H1 (cell line): ENCODE measurements at places on chromosomes 12 and 14.

DNA sequence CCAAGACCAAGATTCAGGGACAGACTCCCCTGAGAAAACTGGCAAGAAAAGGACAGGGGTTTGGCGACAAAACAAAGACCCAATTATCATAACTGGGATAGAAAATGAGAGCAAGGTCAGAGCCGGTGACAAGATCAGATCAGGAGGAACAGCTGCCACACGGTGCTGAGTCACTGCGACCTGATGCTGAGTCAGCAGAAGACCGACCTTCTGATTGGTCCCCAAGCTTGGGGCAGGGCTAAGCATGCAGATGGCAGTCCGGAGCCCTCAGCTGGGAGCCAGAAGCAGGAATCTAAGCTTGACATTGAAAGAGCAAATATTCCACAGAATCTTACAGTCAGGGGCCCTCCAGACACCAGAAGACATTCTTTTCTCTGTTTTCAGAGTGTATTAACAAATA, 19.1 kb upstream of the ARMH4 start:
- peak; percentile 83 for DNase-seq

GRCh38 chr14:64554556-64554955, 4.8 kb downstream of the PPP1R36 start:
- no peak for DNase-seq

DNA sequence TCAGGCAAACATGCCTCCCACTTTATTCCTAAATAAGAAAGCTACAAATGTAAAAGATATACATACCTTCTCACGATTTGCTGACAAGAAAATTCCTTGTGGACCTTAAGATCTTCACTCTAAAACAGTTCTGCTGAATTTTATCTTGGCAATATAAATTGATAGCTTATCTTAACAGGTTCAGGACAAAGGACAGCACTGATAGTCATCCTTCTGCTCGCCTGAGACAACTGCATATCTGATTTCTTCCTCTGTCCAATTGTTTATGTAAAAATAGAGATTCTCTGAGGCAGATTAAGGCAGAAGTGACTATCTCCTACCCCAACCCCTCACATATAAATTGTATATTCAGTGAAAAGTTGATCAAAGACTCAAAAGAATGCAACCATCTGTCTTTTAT, 44.9 kb downstream of the CAPZA3 start:
- DNase-seq: no peak

GRCh38 chr12:75525263-75525662, 13.9 kb upstream of the KRR1 start:
- DNase-seq: no peak

- DNase-seq: no peak
Measured at GRCh38 chr14:82565825-82566224, 1032.2 kb upstream of the SEL1L start.

DNA sequence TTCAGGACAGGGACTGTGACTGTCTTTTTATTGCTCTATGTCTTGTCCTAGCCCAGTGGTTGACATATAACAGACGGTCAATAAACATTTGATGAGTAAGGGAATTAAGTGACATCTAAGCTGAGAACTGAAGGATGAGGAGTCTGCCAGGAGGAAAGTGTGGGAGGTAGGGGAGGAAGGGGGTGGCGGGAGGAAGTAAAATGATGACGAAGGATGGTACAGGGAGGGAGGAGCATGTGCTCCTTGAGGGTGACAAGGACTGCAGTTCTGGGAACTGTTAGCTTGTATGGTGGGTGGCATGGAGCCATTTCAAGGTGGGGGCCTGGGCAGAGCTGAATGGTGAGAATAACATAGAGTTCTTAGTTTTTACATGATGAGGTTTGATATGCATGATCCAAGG, 64.4 kb downstream of the RGS6 start:
- no peak for DNase-seq

DNA sequence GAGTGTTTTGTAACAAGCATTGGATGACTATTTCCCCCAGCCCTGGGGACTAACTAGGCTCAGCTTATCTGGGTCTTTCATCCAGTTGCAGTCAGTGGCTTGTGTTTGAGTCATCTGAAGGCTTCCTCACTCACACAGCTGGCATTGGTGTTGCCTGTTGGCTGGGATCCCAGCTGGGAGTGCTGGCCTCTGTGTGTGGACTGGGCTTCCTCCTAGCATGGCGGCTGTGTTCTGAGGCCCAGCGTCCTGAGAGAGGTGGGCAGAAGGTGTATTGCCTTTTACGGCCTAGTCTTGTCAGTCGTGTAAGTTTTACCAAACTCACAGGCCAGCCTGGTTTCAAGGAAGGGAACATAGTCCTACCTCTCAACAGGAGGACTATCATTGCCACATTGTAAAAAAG, 28.3 kb upstream of the PPP2R5C start:
- no peak for DNase-seq

- DNase-seq: no peak
Measured at GRCh38 chr12:113408756-113409298, 5.1 kb upstream of the SDS start.

DNA sequence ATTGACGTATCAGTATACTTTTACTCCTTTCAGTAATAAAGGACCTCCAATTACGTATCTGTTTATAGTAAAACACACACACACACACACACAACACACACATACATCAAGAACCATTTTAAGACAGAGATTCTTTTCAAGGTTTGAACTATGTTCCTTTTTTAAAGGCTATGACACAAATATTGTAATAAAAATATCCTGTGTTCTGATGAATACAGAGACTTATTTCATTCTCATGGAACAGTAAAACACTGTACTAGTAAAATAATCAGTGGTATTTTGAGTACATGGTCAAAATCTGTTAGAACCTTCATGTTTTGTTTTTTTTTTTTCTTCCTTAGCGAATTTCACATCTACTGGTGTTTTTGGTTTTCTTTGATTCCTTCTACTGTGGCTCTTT, 7.6 kb downstream of the FLRT2 start:
- no peak for DNase-seq

DNA sequence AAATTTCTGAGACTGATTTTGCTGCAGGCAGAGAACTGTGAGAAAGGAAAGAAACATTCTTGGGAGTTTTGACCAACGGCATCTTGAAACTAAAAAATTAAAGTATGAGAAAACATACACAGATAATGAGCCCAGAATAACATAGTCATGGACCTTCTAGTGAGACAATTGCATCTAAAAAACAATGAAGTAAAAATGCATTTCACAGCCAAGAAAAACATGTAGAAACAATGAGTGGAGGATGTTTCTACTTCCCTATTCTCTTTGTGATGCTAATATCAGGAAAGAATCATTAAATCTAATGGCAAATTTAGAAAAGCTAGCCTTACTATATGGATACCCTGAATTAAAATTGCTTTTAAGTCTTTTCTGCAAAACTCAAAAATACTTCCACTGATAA, 12.2 kb upstream of the PLEKHG7 start:
- DNase-seq: no peak

DNA sequence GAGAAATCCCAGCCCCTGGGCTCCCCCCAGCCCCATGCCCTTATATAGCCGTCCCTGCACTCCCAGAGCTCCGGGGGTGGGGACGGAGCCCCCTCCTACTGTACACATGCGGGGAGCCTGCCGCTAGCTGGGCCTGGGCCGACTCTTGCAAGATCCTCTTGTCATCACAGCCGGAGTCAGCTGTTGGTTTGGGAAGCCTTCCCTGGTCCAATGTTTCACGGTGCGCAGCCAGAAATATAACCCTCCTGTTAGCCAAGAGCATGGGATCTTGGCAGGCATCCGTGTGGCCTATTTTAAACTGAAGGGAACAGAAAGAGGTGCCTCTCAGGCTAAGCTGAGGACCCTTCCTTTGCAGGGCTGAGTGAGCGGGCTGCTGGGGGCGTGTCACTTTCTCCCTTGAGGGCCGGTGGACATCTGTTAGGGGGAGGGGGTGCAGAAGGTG, 175.3 kb downstream of the TSPAN9 start:
- DNase-seq: no peak

DNA sequence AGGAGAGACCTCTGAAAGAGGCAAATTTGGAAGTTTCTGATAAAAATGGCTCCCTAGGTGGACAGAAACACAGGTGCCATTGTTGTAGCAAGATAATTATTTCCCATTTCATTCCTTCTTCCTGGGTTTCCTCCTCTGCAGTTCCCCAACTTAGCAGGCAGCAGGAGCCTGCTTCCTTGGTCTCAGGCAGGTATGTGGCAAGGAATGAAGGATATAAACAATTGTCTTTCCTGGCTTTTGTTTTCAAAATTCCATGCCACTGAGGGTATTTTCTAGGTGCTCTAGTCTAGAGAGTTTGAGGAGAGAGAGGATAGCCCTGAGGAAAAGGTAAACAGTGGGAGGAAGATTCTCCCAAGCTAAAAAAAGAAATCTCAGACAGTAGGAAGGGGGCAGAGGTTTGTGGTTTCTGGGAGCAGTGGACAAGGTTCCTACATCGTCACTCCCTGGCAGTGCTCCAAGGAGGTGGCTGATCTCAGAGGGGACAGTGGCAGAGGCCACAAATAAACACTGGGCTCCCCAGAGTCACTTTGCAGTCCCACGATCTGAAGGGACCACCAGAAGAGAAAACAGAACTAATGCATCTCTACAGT, 82.6 kb upstream of the IGF1 start:
- no peak for DNase-seq

DNA sequence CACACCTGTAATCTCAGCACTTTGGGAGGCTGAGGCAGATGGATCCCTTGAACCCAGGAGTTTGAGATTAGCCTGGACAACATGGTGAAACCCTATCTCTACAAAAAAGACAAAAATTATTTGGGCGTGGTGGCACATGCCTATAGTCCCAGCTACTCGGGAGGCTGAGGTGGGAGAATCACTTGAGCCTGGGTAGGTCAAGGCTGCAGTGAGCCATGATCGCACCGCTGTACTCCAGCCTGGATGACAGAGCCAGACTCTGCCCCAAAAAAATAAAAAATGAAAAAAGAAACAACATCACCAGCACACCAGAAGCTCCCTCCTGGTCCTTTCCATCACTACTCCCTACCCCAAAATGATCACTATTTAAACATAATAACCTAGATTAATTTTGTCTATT, 2.6 kb downstream of the VEZT start:
- DNase-seq: no peak

- DNase-seq: no peak
Measured at GRCh38 chr12:109613649-109614455, 40.3 kb downstream of the MVK start.

DNA sequence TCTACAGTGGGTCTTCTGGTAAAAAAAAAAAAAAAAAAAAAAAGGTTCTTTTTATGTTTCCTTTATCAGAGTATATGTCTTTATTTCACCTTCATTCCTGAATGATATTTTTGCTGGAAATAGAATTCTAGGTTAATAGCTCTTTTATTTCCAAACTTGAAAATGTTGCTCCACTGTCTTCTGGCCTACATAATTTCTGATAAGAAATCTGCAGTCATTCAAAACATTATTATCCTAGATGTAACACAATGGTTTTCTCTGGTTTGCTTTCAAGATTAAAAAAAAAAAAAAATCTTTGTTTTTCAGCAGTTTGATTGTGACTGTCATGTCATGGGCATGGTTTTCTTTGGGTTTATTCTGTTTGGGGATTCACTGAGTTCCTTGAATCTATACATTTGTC, 19.5 kb downstream of the DCP1B start:
- DNase-seq: no peak

DNA sequence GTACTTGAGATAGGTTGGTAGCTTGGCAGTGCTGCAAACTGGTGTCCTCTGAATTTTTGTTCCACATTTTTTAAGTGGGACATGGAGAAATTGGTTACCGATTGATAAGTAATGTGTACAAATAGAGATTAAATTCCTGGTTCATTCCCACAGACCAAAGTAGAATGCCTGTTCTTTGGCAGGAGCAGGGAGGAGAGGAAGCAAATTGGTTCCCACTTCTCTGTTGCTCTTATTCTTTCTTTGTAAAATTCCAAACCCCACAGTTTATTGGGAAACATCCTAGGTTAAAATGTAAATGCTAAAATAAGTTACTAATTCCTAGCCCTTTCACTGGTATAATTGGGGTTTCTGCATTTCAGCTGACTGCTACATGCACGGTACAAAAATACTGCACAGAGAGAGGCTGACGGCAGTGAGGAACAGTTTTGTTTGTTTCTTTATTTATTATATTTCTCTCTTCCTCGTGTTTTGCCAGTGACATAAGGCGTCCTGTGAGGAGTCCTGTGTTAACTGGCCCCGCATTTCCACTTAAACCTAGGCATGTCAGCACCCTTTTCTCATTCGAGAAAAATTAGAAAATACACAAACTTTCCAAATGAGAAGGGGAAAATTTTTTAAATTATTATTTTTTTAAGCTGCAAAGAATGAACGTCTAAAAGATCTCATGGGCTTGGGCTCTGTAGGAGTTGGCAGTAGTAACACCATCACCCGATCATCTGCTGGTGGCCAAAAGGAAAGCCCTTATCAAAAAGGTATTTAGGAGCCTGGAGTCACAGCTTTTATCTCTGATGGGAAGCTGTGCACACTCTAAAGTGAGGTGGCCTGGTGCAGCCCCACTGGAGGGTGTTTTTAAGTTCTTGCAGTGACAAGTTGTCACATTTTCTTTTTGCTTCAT, 25.4 kb upstream of the BCL7A start:
- DNase-seq: no peak

- DNase-seq: no peak
Measured at GRCh38 chr12:129848876-129849275, 54.9 kb downstream of the TMEM132D start.

- DNase-seq: no peak
Measured at GRCh38 chr12:129363041-129363440, 509.8 kb downstream of the GLT1D1 start.

GRCh38 chr12:92722897-92723296, 20.1 kb downstream of the PLEKHG7 start:
- no peak for DNase-seq

DNA sequence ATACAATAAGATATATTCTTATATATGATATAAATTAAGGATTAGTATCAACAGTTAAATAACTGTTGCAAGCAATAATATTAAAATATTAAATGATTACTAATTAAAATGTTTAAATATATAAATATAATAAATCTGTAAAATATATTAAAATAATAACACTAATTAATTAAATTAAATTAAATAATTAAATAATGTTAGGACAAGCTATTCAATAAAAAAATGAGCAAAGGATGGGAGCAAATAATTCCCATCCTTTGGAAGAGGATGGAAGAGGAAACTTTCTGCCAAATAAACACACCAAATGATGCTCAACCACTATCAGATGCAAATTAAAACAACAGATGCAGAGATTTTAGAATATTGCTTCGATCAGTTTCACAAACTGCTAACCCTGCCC, 39.4 kb upstream of the BMP4 start:
- no peak for DNase-seq

DNA sequence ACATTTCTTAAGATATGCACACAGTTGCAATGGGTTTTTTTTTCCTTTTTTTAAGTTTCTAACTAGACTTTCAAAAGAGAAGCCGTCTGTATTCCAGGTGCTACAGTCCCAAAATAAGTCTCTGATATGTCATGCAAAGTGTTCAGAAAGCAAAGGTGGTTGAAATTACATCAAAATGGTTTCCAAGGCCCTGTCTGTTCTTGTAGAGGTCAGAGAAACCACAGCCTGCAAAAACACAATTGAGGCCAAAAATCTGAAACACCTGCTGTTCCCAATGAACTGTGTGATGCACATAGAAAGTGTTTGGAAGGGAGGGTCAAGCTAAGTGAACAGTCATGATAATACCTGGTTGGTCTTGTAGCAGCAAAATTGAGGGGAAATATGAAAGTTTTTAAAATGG, 91.0 kb downstream of the VRK1 start:
- no peak for DNase-seq
